ENCODE measurements at places on chromosomes 3 and 15.

DNA sequence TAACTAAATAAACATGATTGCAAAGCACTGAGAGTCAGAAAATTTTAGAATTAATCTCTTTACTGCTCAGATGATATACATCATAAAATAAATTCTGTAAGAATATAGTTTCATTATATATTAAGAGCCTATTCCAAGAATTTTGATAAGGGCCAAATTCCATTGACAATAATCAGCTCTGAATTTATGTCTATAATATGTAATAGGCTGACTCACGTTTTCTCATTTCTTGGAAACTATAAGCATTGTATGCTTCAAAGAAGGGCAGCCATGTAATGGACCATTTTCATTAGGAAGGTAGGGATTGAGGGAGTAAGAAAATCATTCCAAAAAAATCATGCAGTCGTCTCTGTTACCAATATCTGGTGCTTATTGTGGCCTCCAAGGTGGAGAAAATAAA, 315.9 kb downstream of the ZIC4 start:
- no peak for DNase-seq

- no peak for DNase-seq
These were observed 238.7 kb upstream of the NR2E3 start for GRCh38 chr15:71571641-71572040.

GRCh38 chr3:37906734-37907282, 45.1 kb downstream of the CTDSPL start:
- no peak for DNase-seq

DNA sequence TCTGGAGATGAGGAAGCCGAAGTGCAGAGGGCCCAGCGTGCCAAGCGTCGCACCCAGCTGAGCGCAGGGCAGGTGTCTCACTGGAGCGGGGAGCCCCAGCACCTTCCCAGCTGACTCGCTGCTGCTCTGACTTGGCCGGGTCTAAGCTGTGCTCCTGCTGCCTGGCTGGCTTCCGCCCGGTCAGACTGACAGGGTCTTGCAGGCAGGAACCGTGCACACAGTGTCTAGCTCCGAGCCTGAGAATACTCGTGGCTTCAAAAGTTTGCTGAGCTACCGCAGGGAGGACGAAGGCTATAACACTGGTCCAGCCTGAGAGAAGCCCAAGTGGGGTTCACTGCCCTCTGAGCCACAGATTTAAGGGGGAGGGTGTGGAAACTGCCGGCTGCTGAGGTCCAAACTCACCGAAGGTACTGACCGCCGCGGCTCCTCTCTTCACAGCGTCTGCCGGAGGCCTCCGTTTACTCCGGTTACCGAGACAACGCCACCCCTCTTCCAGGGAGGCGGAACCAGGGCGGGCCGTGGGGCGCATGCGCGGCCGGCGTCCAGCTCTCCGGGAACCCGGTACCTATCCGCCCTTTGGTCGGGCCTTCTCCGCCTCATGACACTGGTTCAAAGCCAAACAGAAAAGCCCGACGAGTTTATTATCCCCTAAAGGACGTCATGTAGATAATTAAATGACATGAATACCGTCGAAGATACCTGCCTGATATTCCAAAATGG, at the start of gene CFAP44:
CFAP44 (minus strand) TSS at position 443 of the 720 bp plus-strand sequence. CDS start 7,829 bp downstream, outside the sequence.
- peak; percentile 23 for DNase-seq

DNA sequence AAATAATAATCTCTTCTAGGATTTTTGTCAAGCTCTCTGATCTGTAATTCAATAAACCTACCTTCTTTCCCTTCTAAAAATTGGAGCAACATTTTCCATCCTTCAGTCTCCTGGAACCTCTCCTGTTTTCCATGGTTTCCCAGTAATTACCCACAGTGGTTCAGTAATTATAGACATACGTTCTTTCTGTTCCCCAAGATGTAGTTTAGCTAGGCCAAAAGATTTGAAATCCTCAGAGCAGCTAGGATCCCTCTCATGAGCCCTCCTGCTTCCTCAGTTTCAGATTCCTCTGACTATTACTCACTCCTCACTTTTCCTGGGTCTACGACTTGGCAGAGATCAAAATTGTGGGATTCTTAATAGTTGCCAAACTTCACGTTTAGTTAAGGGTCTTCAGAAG, 76.9 kb upstream of the IGSF10 start:
- DNase-seq = no peak

- DNase-seq = no peak
These were observed 474.2 kb upstream of the ROBO2 start for GRCh38 chr3:76565496-76566210.

- peak; percentile 17 for DNase-seq
These were observed 1.1 kb downstream of the NFKBIZ start for GRCh38 chr3:101850246-101851051.

DNA sequence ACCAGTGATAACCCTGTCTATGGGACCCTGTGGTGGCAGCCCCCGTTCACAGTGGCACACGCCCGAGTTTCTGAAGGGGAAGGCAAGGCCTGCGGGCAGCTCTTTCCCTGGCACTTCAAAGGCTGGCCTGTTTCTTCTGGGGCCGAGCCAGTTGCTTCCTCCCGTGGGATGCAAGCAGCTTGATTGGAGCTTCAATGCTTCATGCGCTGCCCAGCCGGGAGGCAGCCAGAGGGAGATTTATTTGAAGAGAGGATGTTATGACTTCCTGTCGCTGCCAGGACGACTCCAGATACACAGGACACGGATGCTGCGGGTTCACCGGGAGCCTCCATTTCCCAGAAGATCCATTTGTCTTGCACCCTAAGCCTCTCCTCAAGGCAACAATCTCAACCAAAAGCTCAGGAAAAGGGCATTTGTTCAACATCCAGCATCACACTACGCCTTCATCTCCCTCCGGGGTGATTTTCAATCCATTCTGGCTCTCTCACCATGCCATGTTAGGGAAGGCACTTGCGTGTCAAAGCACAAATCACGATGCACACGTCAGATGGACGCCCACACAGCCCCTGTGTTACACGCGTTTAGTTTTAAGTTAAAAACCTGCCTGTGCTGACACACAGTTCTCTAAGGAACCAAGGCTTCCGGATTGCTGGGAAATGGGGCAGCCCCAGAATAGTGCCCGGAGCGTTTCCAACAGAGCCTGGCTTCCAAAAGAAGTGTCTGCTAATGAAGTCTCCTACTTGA, 330.2 kb downstream of the OCA2 start:
- no peak for DNase-seq

- no peak for DNase-seq
These were observed 280.4 kb downstream of the RAP2B start for GRCh38 chr3:153442386-153442785.

DNA sequence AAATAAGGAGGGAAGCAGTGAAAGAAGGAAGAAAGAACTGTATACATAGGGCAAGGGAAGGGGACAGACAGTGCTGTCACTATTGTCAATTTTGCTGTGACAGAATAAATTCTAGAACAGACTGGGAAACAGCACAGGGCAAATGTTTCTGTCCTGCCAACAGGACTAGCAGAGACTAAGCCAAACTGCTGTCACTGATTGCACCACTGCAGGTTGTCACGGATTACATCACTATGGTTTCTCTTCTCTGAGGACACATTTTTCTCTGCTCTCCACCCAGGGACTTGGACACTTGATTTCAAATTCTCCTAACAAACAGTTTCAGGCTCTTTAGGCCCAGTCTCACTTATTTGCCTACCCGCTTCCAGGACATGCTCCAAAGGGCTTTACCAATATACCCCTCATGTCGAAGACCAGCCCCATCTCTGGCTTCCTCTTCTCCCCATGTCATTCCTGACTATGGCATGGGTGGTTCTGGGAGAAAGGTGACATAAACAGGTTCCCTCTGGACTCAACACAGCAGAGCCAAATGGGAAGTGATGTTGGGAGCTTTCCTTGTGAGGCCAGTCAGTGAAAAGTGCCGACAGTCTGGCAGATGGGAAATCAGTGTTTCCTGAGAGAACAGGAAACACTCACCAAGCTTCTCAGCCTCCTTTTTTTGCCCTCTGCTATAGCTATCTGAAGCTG, 70.2 kb upstream of the ST3GAL6 start:
- DNase-seq = no peak

DNA sequence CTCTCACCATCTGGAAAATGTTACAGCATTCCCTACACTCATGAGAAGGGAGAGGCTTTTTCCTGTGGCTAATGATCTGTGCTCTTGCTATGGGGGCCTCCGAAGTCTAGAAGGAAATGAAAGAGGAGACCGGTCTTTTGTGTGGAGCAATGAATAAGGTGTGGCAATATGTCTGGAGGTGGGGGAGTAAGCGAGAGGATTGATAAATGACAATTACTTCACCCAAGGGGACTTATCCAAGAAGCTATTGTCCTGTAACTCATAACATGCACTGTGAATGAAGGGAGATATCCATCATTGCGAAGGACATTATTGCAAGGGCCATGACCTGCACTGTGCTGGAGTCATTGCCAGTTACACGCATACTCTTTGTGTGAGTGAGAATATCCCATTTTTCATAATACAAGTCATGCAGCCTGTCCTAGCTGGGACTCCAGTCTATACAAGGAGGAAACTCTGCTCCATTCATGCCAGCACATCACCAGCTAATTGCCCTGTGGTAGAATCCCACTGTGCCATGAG, 37.7 kb upstream of the SYNPR start:
- no peak for DNase-seq

GRCh38 chr15:76823890-76824289, 81.2 kb downstream of the SCAPER start:
- DNase-seq = no peak

- no peak for DNase-seq
These were observed 406.9 kb downstream of the CNTN6 start for GRCh38 chr3:1499694-1500093.

DNA sequence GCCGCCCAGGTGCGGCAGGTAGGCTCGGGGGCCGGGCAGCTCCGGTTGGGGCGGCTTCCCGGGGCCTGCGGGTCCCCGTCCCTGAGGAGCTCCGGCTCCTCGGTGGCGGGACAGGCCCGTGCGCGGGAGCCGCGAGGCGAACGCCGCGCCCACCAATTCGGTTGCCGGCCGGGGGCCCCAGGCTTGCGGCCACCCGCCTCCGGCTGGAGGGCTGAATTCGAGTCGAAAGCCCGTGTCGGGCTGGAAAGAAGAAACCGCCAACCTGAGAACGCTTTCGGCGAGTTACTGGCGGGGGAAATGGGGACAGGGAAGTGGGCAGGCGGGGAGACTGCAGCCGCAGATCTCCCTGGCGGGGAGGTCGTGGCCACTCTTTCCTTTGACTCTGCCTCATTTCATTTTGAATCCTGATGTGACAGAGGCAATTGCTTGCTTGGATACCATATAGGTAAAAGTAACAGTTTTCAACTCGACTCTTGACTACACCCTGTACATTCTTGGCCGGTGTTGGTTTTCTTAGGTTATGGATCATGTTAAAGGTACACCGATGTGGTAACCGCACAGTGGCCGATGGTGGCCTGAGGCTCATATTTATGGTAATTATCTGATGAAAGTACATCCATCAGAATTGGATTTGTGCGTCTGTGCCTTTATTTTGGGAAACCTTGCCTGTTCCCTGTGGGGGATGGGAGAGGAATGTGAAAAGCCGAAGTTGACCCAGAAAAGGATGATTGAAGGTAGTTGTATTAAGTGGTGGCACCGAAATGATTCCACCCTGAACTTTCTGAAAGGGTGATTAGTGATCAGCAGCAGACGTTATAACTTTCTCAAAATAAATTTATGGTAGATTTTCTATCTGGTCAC, 1.7 kb downstream of the B3GNT5 start:
- DNase-seq = no peak

GRCh38 chr15:33209575-33210481, 15.3 kb upstream of the FMN1 start:
- no peak for DNase-seq

DNA sequence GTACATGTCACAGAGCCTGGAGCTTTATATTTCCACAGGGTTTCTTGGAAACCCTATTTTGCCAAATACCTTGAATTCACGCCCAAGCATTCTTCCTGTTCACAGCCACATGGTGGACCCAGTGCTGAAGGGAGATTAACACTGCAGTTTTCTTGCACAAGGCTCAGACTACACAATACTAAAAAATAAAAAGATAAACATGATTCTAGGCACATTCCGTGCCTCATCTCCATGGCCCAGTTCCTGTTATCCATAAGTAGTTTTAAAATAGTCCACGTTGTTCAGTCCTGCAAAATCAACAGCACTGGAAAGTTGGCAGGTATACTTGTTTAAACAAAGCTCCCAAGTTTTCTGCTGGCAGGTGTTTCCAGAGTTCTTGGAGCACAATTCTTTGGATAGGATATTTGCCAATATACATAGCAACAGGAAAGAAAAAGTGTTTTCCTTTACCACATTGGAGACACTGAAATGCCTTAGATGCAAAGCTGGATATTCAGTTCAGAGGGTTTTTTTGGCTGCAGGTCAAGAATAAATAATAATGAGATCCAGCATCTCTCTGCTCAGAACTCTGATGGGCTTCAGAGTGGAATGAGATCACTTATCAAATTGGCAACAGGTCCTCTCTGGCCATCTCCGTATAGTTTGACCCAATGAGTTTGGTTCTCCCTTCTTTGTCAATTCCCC, 88.1 kb upstream of the TGFBR2 start:
- no peak for DNase-seq

DNA sequence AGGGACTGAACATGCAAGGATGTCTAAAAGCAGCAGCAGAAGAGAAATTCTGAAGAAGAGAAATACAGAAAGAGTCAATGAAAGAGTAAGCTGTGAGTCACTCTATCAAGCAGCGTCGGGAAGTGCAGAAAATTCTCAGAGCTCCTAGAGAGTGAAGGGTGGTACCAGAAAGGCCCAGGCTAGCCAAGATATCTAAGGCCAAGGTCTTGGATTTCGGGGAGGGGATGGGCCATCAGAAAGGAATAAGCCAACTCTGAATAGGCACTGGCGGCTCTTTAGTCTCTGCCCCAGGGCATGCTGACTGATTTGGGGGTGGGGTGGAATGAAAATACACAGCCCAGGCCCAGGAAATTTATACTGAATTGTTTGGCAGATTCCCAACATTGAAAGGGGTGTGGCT, 70.8 kb downstream of the GPR156 start:
- no peak for DNase-seq

DNA sequence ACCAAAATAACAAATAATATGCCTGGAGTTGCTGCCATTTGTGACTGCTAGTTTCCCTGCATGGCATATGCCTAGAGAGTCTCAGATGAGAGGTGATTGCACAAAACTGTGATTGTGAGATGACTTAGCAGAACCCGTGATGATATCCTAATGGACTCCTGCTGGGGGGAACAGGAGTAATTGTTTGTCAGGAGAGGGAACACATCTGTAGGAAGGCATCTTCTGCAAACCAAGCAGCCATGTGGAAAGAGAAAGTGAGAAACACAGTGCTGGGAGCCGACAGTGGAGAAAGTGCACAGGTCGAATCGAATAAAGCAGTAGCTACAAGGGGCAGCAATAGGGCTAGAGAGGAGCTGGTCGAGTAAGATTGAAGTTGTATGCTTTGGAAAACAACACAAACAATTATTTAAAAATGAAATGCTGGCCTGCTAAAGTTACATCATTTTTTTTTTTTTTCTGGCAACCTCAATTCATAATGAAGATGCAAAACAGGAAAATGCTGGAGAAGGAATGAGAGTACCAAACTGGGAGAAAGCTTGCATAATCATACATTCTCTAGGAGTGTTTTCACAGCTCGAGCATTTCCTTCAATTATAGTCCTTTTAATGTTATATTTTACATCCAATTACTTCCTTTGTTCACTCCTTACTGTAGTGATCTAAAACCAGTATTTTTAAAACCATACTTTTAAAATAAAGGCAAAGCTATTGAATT, 494.2 kb upstream of the AGTR1 start:
- DNase-seq = no peak
